HL-60 (cell line): ENCODE measurements at places on chromosomes 11 and 22.

DNA sequence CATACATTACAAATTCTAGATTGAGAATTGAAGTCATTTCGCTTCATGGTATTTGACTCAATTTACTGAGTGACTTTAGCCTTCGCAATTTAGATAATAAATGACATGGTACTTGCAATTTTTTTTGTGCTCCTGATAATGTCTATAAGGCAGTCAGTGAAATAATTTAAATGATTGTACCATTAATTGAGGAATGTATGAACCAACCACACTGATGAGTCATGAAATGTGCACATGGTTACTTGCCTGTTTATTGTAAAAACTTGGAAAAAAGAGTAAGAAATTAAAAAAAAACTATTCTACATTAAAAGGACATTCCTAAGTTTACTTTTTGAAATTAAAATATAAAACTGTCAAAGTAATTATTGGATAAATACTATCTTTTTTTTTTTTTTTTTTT, 43.3 kb downstream of the DNAJC24 start:
- no peak for DNase-seq

- no peak for DNase-seq
Observed at GRCh38 chr22:39994566-39995392, at the start of gene FAM83F. Gene FAM83F (plus strand): TSS chr22:39994954. CDS start chr22:39995043, 89 bp downstream.

DNA sequence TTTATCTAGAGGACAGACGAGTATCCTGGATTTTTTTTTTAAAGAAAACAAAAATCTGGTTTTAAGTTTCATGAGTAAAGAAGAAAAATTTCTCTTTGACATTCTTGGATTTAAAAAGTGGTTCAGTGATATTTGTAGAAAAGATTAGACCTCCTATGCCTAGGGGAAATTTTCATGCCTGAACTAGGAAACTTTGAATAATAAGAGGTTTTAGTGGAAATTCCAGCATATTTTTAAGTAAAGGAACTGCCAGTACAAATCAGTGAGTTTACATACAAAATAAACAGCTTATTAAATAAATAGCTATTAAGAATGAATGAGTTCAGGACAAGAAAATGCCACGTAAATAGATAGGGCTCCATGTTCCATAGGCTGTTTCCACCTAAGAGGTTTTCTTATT, 17.5 kb downstream of the JAM3 start:
- no peak for DNase-seq

GRCh38 chr11:111937461-111937769, 272 bp downstream of the DIXDC1 start:
- no peak for DNase-seq

DNA sequence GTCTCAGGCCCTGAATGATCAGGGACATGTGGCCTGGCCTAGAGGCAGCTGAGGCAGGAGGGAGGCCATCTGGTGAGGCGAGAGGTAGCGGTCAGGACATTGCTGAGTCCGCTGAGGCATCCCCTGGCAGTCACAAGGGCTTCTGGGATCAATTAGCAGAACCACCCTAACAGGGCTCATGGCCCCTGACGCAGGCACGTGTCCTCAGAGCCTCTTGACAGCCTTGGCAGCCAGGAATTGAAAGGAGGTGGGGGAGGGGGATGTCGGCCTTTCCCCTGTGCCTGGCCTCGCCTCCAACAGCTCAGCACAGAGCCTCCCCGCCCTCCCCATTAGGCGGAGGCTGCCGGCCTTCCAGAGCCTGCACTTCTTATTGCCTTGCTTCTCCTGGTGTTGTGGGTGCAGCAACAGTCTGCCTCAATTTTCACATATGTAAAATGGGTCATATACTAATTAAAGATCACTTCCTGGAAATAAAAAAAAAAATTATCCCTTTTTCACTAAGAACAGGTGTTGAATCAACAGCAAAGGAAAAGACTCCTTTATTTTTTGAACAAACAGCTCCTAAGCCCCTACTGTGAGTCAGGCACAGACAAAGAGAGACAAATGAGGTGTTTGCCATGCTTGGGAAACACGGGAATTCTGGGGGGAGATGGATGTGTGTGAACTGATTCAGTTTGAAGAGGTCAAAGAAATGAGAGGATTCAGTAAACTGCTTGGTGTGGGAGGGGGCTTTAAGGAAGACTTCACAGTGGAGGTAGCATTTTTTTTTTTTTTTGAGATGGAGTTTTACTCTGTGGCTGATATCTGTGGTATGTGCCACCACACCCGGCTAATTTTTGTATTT, 55.3 kb downstream of the NFAM1 start:
- DNase-seq, result no peak

DNA sequence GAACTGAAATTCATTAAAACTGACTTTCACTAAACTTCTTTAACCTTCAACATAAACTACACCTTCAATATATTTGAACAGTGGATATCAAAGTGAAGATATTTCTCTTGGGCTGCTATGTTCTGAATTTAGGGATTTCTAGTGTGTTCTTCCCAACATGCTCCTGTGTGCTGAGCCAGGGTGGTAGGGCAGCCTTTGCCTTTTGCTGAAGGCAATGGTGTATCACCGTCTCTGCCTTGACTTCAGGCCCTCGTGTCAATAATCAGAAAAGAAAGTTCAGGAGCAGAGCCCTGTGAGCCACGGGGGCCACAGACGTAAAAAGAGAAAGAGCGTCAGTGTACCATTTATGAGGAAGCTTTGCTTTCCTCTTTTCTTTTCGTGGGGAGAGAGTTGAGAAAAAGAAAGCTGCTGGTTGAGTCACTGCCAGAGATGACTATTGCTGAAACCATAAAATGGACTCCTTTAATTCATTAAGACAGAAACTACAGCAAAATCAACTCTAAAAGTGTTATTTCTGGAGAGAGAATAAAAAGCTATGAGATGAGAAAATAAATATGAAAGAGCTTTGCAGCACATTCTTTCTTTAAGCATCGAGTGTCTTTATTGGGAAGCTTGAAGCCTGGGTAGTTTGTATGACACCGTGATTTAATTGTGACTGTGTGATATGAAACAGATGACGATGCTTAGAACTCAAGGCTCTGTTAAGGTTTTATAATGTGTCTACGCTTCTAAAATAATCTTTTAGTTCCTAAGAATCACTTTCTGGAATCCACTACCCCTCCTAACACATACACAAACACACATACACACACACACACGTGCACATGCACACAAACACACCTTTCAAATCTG, 271.8 kb upstream of the MTNR1B start:
- no peak for DNase-seq

DNA sequence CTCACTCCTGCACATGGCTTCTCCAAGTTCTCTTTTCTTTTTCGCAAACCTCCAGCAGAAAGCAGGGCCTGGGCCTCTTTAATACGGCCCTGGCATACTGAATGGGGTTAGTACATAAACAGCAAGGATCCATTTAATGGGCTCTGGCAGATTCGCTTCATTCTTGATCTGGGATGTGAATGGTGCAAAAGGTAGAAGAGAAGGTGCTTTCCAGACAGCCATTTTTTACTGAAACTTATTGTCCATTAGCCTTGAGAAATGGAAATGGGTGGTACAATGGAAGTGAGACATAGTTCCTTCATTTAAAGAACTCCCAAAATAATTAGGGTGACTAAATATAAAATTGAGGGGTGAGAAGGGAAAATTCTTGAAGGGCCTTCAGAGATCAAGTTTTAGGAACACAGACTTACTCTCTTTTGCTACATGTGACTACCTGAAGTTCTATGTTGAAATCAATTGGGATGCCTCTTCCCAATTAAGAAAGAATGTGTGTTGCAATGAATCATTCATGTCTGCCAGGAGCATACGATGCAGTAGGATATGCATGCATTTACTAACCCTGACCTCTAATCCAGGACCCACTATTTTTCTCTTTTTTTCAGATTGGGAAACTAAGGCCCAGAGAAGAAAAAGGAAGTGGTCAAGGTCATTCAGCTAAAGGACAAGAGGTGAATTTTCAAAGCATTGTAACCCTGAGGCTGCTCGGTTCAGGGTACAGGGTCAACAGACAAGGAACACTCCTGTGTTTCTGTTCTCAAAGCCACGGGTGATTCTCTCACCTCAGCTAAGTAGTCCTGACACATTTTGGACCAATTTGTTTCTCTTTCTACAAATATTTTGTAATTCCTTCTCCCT, 144.1 kb downstream of the BBOX1 start:
- DNase-seq, result no peak

- DNase-seq, result no peak
Observed at GRCh38 chr11:85685125-85685819, 723 bp downstream of the CCDC89 start.

GRCh38 chr22:29009148-29009547, 52.5 kb downstream of the C22orf31 start:
- DNase-seq, result no peak

DNA sequence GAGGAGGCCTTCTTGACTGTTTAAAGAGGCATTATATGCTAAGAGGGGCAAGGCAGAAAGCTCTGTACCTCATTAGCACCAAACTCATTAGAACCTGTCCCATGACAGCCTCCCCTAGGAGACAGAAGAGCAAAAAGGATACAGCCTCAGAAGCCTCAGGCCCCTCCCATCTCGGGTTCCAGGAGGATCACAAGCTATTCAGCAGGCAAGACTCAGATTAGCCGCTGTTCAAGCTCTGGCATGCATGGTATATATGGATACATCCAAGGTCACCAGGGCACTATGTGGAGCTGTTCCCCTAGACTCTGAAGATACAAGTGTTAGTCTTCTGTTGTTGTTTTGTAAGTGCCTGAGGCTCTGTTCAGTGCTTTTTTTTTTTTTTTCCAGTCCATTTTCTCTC, 32.1 kb downstream of the ATXN10 start:
- DNase-seq, result no peak

- DNase-seq, result no peak
Observed at GRCh38 chr11:32332990-32333319, 102.4 kb downstream of the WT1 start.

- no peak for DNase-seq
Observed at GRCh38 chr11:84468235-84468634, 1158.9 kb downstream of the DLG2 start.

- DNase-seq, result peak; percentile 37
Observed at GRCh38 chr11:94876645-94877442, 96.5 kb downstream of the CWC15 start.

DNA sequence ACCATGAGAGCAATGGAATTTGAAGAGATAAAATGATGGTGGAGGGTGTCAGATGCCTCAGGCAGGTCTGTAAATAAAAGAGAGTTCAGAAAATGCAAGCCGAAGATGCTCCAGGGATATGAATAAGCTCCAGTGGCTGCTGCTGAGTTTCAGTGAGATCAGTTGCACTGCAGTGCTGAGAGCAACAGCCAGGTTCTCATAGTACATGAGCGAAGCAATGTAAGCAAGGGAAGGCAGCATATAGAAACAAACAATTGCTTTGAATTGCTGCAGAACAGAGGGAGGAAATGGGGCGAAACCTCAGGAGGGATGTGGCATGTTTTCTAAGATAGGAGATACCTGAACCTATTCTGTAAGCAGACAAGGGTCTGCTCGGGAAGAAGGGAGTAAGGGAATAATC, 369.5 kb downstream of the AASDHPPT start:
- no peak for DNase-seq

GRCh38 chr11:86514453-86514852, 139.8 kb downstream of the CCDC81 start:
- no peak for DNase-seq

DNA sequence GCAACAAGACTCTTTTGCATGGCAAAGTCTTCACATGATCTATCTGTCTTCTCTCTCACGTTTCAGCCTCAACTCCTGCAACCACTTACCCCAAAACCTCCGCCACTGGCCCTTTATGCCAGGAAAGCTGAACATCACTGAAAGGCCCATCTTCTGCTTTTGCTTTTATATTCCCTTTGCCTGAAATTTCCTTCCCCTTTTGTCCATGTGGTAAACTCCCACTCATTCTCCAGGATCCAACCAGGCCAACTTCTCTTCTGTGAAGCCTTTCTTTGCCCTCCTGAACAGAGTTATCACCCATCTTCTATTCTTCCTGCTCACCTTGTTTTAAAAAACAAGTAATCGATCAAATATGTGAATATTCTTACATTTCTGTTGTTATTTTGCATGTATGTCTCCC, 117.8 kb downstream of the WNT11 start:
- no peak for DNase-seq

DNA sequence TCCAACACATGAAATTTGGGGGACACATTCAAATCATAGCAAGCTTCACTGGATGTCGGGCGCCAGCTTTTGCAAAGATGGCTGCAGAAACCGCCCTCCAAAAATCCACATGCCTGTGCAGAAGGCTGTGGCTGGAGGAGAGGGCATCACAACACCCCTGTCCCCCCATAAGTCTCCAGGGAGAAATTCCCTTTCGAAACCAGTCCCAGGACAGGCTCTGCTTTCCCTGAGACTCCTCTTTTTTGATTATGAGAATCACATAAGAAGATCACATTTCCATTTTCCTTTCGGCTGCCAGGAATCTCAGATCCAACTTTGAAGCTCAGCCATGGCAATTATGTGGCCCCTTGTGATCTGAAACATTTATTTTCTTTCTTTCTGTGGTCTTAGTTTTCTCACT, 9.7 kb downstream of the LIF start:
- no peak for DNase-seq

- DNase-seq, result no peak
Observed at GRCh38 chr11:14125529-14125928, 163.0 kb downstream of the SPON1 start.

- no peak for DNase-seq
Observed at GRCh38 chr11:29750392-29750791, 266.4 kb downstream of the KCNA4 start.

GRCh38 chr22:29758068-29758622, 8.7 kb downstream of the ZMAT5 start:
- no peak for DNase-seq
